ENCODE measurements at places on chromosomes 4 and X. TPM values are rescaled to one million over a fixed set of nuclear protein-coding genes. Genes with fewer than 3 reads are reported as not detected.

- no peak for DNase-seq
These were observed 136.0 kb upstream of the PABPC4L start for GRCh38 chr4:134337574-134337973.

Gene TEX13B
- polyA plus RNA-seq: not detected

Gene SCML2
- 9.9 TPM for polyA plus RNA-seq

DNA sequence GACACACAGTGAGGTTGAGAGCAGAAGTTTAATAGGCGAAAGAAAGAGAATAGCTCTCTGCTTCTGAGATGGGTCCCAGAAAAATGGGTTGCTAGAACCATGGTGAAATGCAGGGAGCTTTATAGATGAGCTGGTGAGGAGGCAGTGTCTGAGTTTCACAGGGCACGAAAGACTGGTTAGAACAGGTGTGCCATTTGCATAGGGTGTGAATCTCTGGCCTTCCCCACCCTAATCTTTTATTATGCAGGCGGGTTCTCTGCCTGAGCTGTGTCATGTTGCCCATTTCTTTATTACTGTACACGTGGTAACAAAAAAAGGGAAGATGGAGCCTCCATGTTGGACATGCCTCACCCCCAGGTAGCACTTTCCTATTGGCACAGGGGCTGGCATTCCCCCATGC, 39.1 kb downstream of the FUNDC1 start:
- no peak for DNase-seq

GRCh38 chr4:56619816-56620215, 61.3 kb downstream of the HOPX start:
- DNase-seq: no peak
